ENCODE measurements at places on chromosomes 4 and X.

DNA sequence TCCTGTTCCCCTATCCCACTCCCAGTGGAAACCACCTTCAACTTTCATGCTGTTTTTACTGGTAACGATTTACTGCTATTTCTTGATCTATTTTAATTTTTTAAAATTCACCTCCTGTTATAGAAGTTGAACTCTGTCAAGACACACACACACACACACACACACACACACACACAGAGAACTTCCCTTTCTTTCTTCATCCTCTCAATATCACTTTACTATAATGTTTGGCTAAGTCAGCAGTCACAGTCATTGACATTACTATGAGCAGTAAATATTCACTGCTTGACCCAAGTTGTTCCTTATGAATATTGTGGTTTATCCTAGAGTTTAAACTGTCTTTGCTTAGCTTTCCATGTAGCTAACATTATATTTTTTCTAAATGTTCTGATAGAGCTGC, 24.0 kb upstream of the SGMS2 start:
- DNase-seq: no peak

DNA sequence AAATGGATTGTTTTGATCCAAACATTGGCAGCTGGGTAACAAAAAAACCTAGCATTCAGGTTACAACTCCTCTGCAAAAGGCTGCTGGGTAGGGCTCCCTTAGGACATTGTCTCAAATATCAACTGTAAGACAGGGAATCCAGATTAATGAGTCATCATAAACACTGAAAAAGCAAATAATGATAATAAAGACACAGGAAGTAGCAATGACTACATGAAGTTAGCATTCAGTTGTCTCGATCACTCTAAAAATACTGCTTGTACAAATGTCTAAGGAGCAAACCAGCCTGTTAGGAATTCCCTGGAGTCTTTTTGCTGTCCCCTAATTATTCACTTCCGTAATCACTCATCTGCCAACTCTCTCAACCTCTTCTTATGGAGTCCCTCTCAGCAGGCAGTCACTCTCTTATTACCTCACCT, 259.2 kb downstream of the GPC3 start:
- no peak for DNase-seq

DNA sequence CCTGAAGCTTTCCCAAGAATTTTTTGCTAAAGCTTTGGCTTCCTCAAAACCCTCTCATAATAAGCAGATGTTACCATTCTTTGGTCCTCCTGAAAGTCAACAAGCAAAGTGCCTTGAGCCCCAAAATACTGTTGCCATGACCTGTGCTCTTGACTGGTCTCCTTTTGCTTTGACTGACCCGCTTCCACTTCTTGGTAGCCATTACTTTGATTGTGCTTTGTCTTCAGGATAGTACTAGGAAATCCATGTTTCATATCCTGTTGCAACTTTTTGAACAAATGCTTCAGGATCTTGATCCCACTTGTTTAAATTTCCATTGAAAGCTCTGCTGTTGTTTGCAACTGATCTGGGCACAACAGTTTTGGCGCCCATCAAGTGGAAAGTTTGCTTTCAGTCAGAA, 6.9 kb upstream of the OTOP1 start:
- DNase-seq: no peak

- DNase-seq: no peak
Measured at GRCh38 chr4:181376058-181376457, 867.1 kb upstream of the TENM3 start.

- DNase-seq: no peak
Measured at GRCh38 chr4:58456727-58457384, 1346.7 kb upstream of the IGFBP7 start.

GRCh38 chr4:180240670-180241069, 2002.5 kb upstream of the TENM3 start:
- no peak for DNase-seq
